ENCODE measurements at places on chromosomes 7 and 10.
A peak's percentile ranks its signal among the peaks of the same experiment; 100 is the strongest.

DNA sequence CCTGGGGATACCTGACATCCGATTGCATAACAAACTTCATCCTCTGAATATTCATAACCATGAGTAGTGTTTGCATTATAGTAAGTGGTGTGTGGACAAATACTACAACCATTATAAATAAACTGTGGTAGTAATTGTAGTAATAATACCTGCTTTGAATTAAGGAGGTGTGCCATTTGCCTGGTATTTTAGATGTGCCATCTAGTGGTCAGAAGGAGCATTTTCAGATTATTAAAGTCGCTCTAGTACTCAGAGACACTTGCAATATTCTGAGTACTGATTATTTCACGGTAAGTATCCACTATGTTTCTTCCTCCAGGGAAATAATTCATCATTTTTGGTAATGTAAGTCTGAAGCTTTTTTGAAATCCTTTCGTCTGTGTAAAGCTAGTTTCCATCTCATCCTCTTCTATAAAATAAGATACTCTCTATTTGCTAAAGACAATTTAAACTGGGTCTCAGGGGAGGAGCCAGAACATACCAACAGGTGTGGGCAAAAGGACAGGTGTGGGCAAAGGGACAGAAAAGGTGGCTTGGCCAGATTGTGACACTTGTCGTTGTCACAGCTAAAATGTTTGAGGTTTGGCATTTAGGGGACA is 115.3 kb upstream of the WDR11 start:
- DNase-seq, result no peak

- no peak for DNase-seq
These were observed 6.7 kb downstream of the LAMB1 start for GRCh38 chr7:107996072-107996882.

- DNase-seq, result no peak
These were observed 93.6 kb upstream of the INSIG1 start for GRCh38 chr7:155203882-155204691.

DNA sequence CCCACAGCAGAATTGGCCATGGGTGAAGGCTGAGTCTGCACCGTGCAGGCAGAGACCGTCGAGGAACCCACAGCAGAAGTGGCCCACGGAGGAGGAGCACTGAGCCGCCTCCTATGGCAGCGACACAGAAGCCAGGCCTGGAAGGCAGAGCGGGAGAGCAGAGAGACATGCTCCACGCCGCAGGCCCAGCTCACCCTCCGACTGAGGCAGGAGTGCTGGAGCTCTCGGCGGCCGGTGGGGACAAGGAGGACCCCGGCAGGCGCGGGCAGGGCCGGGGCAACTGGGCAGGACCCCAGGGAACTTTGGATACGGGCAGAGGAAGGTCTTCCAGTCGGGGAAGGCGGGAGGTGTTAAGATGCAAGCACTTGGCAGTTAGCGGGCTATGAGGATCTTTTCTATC is 420.4 kb downstream of the DNAJB6 start:
- no peak for DNase-seq

- DNase-seq, result no peak
These were observed 74.4 kb upstream of the SFMBT2 start for GRCh38 chr10:7485244-7485556.

DNA sequence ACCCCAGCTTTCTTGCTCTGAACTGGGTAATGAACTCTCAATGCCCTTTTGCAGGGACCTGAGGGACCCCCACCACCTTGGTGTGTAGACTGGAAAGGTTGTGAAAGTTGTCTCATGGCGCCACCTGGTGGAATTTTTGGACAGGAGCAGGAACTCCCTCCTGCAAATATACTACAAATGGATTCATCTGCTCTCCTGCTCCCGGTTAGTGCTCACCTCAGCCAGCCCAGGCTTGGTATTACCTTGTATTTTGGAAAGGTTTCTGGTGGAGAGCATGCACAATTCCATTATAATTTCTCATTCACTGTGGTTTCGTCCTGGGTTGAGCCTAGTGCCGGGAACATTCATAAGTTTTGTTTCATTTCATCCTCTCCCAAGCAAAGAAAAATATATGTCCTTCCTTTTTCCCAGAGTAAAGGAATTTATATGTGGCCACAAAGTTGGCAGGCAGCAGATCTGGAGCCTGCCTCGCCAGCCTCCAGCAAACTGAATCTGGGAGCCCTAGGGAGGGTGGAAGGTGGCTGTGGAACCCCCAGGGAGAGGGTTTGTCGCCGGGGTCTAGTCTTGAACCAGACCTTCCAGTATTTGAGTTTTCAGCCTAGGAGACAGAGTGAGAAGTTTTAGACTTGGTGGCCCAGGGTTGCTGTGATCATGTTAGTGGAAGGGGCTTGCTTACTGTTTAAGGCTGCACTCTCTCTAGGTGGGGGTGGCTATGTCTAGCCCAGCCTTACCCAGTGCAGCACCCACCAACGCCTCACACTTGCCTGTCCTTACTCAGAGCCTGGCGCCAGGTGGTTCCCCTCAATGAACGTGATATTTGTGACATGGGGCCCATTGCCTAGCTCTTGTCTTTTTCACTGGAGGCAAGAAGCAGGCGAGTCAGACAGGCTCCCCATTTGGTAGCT is 9.5 kb downstream of the FAM241B start:
- peak; percentile 60 for DNase-seq

- DNase-seq, result no peak
These were observed at the start of gene ATG9B for GRCh38 chr7:151024435-151025056. Gene ATG9B, minus strand, starts transcription at chr7:151024494. Its CDS starts 71 bp downstream, at chr7:151024423.

- no peak for DNase-seq
These were observed 164.9 kb upstream of the RHEB start for GRCh38 chr7:151684408-151685175.

- no peak for DNase-seq
These were observed 674.7 kb downstream of the CCSER2 start for GRCh38 chr10:85003083-85003482.

- no peak for DNase-seq
These were observed 132.7 kb downstream of the CNOT4 start for GRCh38 chr7:135377171-135377570.

- DNase-seq, result no peak
These were observed 27.8 kb downstream of the CHST15 start for GRCh38 chr10:124065382-124066125.

GRCh38 chr10:122163174-122164022 is 107.7 kb upstream of the BTBD16 start:
- DNase-seq, result no peak

DNA sequence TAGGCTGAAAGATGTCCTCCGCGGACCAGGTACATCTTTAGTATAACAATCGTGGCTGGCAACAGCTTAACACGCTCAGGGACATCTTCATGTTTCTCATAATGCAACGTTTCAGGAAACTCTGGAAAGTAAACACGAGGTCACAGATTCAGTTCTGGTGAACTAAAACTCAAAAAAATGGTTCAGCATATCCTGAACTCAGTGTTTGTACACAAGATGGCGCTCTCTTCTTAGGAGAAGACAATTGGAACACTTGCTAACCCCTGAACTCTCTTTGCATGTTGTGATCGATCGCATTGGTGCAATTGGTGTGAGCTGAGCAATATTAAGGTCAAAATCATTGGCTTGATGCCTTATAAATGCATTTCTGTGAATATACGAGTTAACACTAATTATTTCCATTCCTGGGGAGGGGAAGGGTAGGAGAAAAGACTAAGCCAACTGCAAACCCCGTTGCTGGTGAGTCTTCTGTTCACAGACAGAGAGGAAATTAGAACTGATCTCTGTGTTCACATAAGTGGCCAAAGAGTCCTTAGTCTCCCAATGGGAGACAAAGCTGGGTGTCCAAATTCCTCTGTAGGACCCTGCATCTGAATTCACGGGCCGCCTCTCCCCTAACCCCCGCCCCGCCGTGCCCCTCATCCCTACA is 52.6 kb upstream of the FAM180A start:
- DNase-seq, result peak; percentile 75

DNA sequence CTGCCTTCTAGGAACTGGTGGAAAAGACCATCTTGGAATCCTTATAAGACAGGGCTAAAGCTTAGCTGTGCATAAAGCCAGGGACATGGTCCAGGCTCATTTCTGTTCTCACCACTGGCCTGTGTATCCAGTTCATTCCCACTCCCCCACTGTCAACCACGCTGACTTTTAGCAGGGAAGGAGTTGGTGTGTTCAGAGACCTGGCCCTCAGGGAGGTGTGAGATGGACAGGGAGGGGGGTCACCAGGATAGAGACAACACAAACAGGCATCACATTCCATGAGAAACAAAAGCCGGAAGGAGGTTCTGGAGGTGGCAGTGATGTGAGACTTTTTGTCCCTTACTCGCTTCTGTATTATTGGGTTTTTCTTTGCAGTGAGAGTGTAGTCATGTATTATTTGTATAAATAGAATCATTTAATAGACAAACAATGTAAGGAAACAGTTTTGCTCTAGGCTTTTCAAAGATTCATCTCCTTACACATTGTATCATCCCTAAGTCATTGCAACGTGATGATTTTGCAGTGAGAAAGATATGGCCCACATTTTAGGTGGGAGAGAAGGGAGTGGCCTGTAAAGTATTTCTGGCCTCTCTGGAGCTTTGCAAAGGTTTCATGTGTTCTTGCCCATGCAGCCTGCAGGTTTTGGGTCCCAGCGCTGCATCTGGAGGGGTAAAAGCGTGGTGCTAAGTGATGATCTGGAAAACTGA is 52.0 kb downstream of the EEPD1 start:
- DNase-seq, result no peak

DNA sequence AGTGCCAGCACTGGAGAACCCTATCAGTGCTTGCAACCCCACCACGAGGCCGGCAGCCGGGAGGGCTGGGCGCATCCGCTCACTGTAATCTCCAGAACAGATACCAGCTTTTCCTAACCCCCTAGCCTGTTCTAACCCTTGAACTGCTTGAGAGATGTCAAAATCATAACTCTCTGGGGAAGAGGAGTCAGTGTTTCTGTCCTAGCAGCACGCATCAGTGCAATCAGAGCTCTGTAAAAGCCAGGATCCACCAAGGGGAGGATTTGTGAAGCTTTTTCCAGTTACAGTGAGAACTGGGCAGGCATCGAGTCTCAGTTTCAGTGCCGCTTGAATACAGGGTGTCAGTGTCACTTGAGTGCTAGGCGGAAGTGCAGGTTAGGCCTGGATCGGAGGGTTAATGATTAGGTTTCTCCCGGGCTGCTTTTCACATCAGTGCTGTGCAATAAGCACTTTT is 104.5 kb upstream of the INSYN2A start:
- DNase-seq, result no peak

DNA sequence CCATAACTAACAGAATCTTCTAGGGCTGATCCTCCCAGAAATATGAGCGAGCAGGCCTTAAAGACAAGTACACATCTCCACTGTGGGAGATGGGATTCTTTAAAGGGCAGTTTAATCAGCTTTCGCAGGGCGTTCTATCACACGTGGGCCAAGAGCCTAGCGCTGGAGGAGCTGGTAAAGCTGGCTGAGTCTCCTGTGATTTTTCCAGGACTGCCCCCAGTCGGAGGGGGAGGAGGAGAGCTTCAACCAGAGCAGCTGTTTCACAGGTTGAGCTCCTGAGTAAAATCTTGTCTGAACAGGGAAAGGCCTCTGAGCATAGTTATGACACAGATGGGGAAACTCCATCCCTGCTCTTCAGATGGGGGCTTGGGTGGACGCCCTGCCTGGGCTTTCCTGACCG is 87.0 kb downstream of the ZNF365 start:
- DNase-seq, result no peak

DNA sequence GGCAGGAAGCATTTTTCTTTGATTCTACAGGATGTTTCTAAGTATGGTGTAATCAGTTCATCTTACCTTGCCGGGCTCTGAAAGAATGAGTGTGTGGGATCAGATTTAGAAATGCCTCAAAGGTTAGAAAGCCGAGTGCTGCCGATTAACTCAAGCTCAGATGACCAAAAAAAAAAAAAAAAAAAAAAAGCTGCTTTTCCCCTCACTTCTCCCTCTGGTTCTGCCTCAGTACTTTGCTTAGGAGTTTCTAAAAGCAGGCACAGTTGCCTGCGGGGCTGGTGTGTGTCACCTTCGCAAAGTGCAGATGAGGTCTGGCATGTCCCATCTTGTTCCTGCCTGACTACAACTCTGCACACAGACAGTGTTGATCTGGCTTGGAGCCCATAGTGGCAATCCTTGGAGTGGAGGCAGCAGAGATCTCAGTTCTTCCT is 47.0 kb downstream of the KIAA1217 start:
- peak; percentile 2 for DNase-seq

- DNase-seq, result no peak
These were observed 268.1 kb upstream of the FZD8 start for GRCh38 chr10:35910234-35910633.

DNA sequence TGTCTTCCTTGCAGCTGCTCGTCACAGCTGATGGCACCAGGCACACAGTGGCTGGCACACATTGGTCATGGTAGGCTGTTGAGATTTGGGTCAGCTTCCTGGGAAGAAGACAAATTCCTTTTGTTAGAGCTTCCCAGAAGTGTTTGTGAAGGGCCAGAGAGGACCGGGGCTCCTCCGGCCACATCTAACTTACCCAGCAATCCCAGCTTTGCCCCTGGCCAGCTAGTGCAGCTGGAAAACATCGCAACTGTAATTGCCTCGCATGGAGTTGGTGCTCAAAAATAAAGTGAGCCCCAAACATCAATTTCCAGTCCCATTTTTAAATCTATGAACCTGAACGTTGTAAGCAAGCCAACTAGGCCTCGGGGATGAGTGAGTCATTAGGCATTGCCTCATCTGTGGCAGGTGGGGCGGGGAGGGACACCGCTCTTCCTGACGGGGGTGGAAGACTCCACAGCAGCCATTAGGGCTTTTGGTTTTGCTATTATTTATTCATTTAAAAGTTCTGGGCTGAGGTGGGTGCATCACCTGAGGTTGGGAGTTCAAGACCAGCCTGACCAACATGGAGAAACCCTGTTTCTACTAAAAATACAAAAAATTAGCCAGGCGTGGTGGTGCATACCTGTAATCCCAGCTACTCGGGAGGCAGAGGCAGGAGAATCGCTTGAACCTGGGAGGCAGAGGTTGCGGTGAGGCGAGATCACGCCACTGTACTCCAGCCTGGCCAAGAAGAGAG is 12.4 kb downstream of the CPA5 start:
- no peak for DNase-seq

DNA sequence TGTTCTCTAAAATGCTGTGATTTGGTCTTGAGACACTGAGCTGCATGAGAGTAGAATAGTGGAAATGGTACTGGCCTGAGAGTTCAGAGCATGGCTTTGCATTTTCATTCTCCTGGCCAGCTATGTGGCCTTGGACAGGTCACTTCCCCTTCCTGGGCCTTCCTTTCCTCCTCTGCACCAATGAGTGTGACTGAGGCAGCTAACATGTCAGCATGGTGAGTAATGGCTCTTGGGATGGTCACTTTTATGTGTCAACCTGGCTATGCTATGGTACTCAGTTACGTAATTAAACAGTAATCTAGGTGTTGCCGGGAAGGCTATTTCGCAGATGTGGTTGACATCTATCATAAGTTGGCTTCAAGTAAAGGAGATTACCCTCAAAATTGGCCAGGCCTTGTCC is 109.3 kb downstream of the RTKN2 start:
- DNase-seq, result no peak
